ENCODE measurements at places on chromosomes 7 and 10.

- DNase-seq = no peak
These were observed 200.3 kb upstream of the PRSS1 start for GRCh38 chr7:142548978-142549377.

DNA sequence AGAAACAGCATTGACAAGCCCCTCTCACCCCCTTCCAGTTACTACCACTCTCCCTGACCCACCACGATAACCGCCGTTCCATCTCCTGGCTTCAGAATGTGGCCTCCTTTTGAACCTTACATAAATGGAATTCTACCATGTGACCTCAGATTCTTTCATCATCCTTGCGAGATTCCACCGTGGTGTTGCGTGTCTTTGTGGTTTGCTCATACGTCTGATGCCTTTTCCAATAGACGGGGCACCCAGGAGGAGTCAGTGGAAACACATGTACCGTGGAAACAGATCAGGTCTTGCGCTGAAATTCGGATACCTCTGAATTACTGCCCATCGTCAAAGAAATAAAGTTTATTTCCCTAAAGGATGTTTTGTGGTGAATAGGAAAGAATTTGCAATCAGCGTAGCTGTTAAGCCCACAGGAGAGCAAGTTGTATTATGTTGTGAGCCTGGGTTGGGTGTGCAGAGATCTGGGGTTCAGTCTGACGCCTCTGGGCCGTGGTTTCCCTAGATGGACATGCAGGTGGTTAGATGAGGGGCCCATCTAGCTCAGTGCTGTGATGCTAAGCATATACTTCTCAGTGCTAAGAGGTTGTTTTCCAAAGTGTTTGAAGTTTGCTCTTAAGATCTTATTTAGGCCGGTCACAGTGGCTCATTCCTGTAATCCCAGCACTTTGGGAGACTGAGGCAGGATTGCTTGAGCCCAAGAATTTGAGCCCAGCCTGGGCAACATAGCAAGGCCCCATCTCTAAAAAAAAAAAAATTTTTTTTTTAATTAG, 29.1 kb downstream of the GTF2IRD1 start:
- DNase-seq = no peak

GRCh38 chr10:26198119-26198518, 18.5 kb upstream of the GAD2 start:
- no peak for DNase-seq

GRCh38 chr7:157400171-157400860, 63.5 kb downstream of the DNAJB6 start:
- DNase-seq = no peak

GRCh38 chr10:44313761-44314165, 71.1 kb downstream of the CXCL12 start:
- no peak for DNase-seq

GRCh38 chr10:15316145-15316544, 54.9 kb downstream of the FAM171A1 start:
- no peak for DNase-seq

GRCh38 chr7:2527505-2528467, 8.2 kb downstream of the LFNG start:
- no peak for DNase-seq

- DNase-seq = no peak
These were observed 89.4 kb downstream of the CTNNA3 start for GRCh38 chr10:67606572-67606971.

GRCh38 chr10:102227050-102227449, 951 bp downstream of the ELOVL3 start:
- no peak for DNase-seq

DNA sequence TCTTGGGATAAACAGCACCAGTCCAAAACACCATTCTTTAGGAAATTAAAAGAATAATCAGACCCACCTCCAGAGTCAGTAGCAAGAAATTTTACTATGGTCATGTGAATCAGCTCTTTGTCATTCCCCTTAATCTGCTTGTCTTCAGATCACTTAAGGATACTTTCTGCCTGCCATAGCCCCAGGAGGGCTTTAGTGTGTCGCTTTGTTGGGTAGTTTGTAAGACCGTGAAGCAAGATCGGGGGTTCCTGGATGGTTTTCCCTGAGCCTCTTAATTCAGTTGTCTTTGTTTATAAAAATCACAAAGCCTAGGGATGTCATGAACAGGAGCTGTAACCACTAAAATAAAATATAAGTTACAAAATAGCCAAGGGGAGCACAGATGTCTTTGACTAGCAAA, 223.6 kb downstream of the RELN start:
- no peak for DNase-seq

- no peak for DNase-seq
These were observed 84.7 kb downstream of the MAPK8 start for GRCh38 chr10:48390933-48391845.

GRCh38 chr10:26438534-26439341, 597 bp downstream of the APBB1IP start:
- DNase-seq = no peak

- no peak for DNase-seq
These were observed 21.5 kb upstream of the ZNF800 start for GRCh38 chr7:127413962-127414361.

DNA sequence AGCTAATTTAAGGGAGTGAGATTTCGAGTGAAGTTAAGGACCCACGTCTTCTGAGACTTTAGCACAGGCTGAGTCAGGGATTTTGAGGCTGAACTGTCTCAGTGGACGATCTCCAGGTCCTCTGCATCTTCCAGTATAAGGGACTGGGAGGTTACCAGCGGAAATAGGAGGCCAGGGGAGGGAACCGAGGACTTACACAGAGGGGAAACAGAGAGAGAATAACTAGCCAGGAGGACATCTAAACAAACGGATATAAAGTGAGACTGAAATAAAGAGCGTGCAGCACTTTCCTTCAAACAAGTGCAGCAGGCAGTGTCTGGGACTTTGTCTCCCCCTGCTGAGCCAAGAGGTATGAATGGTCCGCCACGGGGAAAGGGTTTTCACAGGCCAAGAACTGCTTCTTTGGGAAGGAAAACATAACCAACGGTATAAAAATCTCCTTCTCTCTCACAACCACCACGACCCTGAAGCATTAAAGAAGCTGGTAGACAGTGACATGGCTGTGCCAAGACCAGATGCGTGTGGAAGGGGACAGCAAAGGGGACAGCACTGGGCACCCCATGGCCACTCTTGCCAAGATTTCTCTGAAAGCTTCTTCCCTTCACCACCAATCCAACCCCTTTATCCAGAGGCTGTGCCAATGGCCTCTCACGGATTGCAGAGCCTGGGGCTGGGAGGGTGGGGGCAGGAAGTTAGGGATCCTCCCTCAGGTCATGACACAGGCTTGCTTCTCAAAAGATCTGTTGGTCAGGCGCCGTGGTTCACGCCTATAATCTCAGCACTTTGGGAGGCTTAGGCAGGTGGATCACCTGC, 72.0 kb downstream of the SLC37A3 start:
- peak; percentile 64 for DNase-seq

DNA sequence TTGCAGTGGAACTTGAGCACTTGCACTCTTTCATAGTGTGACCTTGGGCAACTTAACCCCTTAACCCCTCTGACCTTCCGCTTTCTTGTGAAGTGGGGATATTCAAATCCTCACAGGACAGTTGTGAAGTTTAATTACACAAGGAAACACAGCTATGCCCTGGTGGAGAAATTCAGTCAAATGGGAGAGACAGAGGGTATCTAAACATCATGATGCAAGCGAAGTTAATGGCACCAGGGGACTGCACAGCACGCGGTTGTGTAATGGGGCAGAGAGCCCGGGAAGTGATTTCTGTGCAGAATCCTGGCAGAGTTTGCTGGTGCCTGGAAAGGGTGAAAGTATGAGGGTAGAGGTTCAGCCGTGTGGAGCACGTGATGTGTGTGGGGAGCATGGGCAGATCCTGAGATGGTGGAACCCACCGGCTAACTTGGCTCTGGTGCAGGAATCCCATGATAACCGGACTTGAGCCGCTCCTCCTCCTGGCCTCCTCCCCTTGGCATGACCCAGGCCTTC, 51.7 kb downstream of the SNX10 start:
- DNase-seq = no peak

DNA sequence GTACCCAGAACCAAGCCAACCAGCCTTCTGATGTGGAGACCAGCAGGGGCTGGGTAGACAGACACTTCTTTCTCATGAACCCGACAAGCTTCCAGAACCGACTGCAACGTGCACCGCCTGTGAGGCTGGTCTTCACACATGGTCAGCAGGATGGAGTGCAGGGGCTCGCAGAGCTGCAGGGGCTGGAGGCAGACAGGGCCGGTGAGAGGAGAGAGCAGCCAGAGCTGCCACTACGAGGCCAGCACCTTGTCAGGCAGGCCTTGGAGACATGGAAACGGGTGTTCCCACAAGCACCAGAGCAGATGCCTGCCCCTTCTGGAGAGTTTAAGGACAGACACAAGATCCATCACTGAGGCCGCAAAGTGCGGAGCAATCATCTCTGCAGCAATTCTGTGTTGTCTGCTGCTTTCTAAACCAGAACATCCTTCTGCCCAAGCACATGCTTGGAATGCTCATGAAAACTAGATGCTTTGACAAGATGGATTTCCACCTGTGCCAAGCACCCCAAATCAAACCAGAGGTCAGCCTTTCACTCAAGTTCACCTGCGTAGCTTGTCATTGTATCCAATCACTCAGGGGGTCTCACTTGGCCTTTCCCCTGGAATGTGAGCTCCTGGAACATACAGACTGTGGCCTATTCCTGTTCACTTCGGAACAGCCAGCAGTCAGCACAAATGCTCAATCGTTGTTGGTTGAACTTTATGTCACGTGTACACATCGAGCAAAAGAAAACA, 32.2 kb downstream of the FRMPD2 start:
- DNase-seq = no peak

GRCh38 chr10:74103560-74104258, 46.9 kb downstream of the AP3M1 start:
- DNase-seq = no peak

GRCh38 chr10:59585046-59585700, 124.5 kb downstream of the SLC16A9 start:
- no peak for DNase-seq

GRCh38 chr10:110005719-110006118, 2.1 kb upstream of the ADD3 start:
- DNase-seq = peak; percentile 47

GRCh38 chr7:158912406-158912805, 56.0 kb downstream of the DYNC2I1 start:
- no peak for DNase-seq
